Stimulated activated CD8-positive, alpha-beta memory T cell treated with anti-CD3 and anti-CD28 coated beads, Interleukin-15, amount 100 ng/mL, for 24 hours (primary cell): ENCODE measurements at places on chromosomes 2 and 18.

DNA sequence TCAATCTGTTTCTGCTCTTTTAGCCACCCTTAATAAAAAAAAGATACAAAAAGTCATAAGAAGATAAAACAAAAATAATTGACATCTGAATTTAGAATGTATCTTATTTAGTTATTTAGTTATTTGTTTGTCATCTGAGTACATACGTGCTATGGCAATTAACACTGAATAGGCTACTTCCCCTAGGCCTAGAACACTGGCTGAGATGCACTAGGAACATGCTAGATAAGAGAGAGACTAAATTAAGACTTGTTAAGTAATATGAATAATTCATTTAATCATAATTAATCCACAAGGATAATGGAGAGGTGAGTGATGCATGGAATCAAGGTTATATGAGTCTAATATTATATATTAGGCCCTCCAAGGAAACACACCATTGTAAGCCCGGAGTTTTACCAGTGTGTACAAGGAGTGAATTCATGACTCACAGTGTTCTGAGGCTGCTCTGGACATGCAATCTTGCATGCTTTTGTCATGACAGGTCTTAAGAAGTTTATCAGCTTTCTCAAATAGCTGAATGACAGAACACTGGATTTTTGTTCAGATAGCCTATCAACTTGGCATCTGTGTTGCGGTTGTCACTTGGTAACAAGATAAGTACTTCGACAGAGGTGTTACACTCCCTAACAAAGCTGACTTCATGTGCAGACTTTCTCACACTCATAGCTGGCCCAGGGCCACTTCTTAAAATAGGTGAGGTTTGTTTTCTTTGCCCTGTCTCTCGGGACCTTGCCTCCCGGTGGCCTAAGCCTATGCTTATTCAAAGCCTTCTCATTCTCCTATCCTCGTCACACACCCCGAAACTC is 5.0 kb upstream of the SERPINB2 start:
- no peak for DNase-seq

- no peak for DNase-seq
Measured at GRCh38 chr2:168356477-168356835, 99.6 kb upstream of the CERS6 start.

GRCh38 chr18:32270341-32270740 is 80.5 kb downstream of the MEP1B start:
- no peak for DNase-seq

DNA sequence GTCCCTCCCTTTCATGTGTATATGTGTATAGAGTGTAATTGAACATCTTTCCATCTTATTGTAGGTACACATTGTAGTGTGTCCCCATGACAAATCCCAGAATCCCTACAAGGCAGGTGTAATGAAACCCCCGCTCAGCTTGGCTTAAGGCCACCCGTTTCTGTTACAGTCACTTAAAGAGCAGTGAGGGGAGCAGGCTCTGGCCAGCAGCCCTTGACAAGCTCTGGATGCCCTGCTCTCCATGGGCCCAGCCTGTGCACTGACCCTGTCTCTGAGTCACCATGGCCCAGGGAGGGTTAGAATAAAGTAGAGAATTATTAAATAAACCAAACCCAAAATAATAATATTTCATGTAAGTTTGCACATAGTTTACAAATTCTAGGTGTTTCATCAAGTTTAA is 17.2 kb upstream of the MAL start:
- DNase-seq, result no peak

GRCh38 chr2:105795575-105795934 is 50.8 kb downstream of the NCK2 start:
- no peak for DNase-seq
